ENCODE measurements at places on chromosomes 13 and 19.

- DNase-seq = no peak
Observed at GRCh38 chr19:13130886-13131490, 12.9 kb downstream of the NACC1 start.

DNA sequence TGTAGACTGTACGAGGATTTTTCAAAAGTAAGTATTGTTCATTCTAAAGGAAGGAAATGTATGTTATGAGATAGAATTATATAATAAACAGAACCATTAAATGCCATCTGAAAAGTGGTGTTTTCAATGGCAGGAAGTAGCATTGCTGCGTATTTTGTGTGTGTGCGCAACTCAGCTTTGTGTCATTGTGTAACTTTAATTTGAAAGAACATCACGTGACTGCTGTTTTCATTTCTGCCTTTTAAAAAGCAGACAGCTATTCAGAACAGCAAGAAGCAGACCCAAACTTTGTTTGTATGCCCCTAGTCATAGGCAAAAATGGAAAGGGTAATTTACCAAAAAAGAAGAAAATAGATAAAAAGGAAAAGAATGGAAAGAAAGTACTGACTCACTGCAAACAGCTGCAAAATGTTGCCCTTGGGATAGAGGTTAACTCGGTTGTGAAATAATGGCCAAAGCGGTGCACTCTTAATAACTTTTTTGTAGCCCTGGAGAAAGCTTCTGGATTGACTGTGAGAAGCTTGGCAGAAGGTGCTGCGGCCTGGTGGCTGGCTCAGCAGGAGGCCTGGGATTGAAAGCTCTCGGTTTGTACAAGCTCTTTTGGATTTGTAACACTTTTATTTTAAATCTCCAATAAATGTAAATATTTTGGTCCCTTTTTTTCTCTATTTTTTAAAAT is 97.3 kb downstream of the GGACT start:
- DNase-seq = no peak

GRCh38 chr13:42574011-42574410 is at the start of gene TNFSF11:
TSS of gene TNFSF11 (plus strand) at chr13:42574152. CDS start at chr13:42574304, 152 bp downstream.
- peak; percentile 20 for DNase-seq

GRCh38 chr13:101416181-101417042 is at the start of gene NALCN:
TSS of gene NALCN (minus strand) at chr13:101416508. CDS start at chr13:101399126, 17,382 bp downstream.
- DNase-seq = no peak

- no peak for DNase-seq
Observed at GRCh38 chr19:28727480-28728159, 485.3 kb downstream of the UQCRFS1 start.

DNA sequence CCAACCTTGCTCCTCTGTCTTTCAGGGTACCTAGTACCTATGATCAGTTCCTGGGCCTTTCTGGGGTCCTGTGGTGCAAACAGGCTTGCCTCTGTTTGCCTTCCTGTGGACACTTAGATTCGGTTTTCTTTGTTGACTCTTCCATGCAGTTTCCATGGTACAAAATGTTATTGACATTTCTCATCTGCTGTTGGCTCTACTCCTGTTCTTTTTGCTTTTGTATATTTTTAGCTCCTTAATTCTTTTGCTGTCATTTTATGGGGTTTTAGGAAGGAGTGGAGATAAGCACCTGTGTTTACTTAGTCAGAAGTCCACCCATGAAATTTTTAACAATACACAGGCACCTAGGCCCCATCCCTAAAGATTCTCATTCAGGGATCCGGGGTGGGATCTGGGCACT is 20.5 kb upstream of the CNMD start:
- no peak for DNase-seq

- DNase-seq = peak; percentile 61
Observed at GRCh38 chr19:48419158-48419920, 25.9 kb downstream of the GRIN2D start.

Data from activated B cell treated with CpG ODN at 0.5 μM for 24 hours (primary cell).